Activated T-helper 2 cell treated with anti-CD3 and anti-CD28 coated beads, Interferon-gamma antibody, Interleukin-2, Interleukin-4, amounts not matched to agents 10 μg/mL and 5 μg/mL and 100 μg/mL, durations not matched to agents 14 hours and 24 hours and 36 hours (primary cell): ENCODE measurements at places on chromosomes 16 and 17. TPM values are rescaled to one million over a fixed set of nuclear protein-coding genes. Genes with fewer than 3 reads are reported as not detected.

Gene TBC1D3K
- total RNA-seq: not detected in 2 replicates

Gene DNAH3
- 0.02 and 0.05 TPM in 2 replicates for total RNA-seq

Gene MT4
- not detected in 2 replicates for total RNA-seq

Gene HCFC1R1
- 29.9 and 30.3 TPM in 2 replicates for total RNA-seq

Gene CD300A
- total RNA-seq: 16.6 and 16.7 TPM in 2 replicates

Gene PPM1E
- 0.05 TPM in 1 of 2 replicates, not detected in the other for total RNA-seq

Gene C17orf67
- 3.7 and 4.2 TPM in 2 replicates for total RNA-seq

Gene LASP1
- total RNA-seq: 151 and 156 TPM in 2 replicates

Gene TNFRSF13B
- total RNA-seq: 0.14 TPM in 1 of 2 replicates, not detected in the other

Gene PPY
- total RNA-seq: not detected in 2 replicates

Gene TBC1D3G
- total RNA-seq: not detected in 2 replicates

Gene CALB2
- total RNA-seq: not detected in 2 replicates

Gene FOXC2
- total RNA-seq: 0.07 TPM in 1 of 2 replicates, not detected in the other

Gene HCRT
- not detected in 2 replicates for total RNA-seq

Gene ABI3
- total RNA-seq: 28.5 and 30.0 TPM in 2 replicates

Gene SLC46A1
- total RNA-seq: 5.3 and 6.9 TPM in 2 replicates

Gene BCO1
- total RNA-seq: not detected in 2 replicates

Gene RETREG3
- total RNA-seq: 37.7 and 39.0 TPM in 2 replicates

Gene C16orf54
- total RNA-seq: 18.0 and 18.5 TPM in 2 replicates

Gene NUDT7
- total RNA-seq: 8.1 TPM in 2 replicates

Gene SEPTIN1
- total RNA-seq: 169 and 173 TPM in 2 replicates

Gene KRT20
- not detected in 2 replicates for total RNA-seq

Gene HOXB13
- not detected in 2 replicates for total RNA-seq

Gene ABAT
- total RNA-seq: 22.5 and 24.2 TPM in 2 replicates

Gene SULT1A1
- total RNA-seq: 9.8 and 9.9 TPM in 2 replicates

Gene RNF157
- total RNA-seq: 34.3 and 34.9 TPM in 2 replicates

Gene CD68
- 9.6 and 10.1 TPM in 2 replicates for total RNA-seq

Gene PRM3
- not detected in 2 replicates for total RNA-seq
